Right forelimb (tissue), 1 donor: ENCODE measurements at places on chromosomes 5 and 9.

GRCh38 chr9:107404161-107404560 lies 85.4 kb downstream of the KLF4 start:
- no peak for DNase-seq

DNA sequence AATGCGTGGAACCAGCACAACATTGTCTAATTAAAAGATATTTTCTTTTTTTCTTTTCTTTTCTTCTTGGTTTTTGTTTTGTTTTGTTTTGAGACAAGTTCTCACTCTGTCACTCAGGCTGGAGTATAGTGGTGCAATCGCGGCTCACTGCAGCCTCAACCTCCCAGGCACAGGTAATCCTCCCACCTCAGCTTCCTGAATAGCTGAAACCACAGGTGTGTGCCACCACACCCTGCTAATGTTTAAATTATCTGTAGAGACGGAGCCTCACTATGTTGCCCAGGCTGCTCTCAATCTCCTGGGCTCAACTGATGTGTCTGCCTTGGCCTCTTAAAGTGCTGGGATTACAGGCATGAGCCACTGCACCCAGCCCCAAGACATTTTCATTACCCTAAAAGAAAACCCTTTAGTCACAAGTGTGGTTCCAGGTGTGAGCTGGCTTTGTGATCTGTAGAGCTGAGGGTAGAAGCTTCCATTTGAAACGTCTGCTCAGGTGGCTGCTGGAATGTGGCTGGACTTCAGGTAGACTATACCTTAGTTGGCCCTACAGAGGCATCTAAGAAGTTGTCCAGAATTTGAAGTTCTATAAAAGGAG lies 19.1 kb upstream of the NEK6 start:
- DNase-seq = no peak

- no peak for DNase-seq
Measured at GRCh38 chr5:38554861-38555260, 1.6 kb downstream of the LIFR start.

DNA sequence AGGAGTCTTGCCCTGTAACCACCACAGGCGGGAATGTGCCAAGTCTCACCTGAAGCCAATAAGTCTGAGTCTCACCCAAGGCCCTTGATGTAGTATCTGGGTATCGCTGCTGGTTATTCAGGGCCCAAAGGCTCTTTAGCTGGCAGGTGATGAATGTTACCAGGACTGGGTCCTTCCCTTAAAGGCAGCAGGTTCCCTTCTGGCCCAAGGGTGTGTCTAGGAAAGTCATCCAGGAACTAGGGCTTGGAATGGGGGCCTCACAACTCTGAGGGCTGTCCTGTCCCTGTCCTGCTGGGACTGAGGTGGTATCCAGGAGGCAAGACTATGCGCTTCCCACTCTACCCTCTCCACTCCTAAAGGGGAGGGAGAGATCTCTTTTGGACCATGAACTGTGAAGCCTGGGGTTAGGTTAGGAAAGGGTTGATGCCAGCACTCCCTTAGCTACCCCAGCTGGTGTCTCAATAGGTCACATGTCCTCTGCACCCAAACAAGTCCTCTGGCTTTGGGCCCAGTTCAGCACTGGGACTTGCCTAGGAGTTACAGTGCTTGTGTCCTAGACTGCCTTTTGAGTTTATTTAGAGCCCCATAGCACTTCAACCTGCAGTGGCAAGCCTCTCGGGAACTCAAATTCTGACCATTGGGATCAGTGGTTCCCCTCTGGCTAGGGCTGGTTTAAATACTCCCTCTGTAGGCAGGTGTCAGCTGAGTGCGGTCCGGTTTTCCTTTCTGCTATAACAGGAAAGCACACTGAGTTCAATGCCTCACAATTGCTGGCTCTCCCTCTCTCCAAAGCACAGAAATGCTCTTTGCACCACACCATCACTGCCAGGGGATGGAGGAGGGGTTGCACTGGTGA lies 22.5 kb upstream of the RANBP3L start:
- DNase-seq = no peak

- no peak for DNase-seq
Measured at GRCh38 chr5:170508036-170508435, 4.2 kb downstream of the KCNIP1 start.

- no peak for DNase-seq
Measured at GRCh38 chr5:42361315-42361688, 61.9 kb upstream of the GHR start.

DNA sequence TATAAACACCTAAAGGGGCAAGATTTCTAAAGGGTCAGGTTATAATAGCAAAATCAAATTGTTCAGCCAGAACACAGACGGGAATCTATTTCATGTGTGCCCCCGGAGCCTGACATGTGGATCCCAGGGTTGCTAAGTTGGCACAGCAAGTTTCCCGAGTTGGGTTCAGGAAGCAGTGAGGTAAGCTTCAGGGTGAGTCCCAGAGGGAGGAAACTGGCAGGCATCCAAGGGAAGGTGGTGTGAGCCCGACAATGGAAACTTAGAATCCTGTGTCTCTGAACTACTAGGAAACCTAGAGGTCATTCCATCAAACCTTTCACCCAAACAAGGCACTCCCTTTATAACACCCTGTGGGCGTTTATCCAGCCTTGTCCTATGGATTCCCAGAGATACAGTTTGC lies 98.4 kb downstream of the ADRB2 start:
- no peak for DNase-seq

GRCh38 chr9:21470126-21470525 lies 12.0 kb downstream of the IFNE start:
- DNase-seq = no peak

DNA sequence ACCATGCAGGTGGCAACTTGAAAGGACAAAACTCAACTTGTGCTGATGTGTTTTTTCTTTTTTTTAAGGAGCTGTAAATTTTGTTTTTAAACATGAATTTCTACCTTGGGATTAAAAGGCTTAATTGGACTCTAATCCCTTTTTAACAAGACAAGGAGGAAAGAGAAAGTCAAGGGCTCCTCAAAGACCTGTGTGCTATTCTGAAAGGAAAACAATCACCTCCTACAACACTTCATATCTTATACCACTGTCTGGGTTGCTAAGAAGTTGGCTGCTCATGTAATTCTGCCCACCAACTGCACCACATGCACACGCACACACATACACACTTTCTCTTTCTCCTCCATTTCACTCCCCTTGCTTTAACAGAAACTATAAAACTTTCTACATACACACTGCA lies 78.6 kb downstream of the SH3RF2 start:
- no peak for DNase-seq

DNA sequence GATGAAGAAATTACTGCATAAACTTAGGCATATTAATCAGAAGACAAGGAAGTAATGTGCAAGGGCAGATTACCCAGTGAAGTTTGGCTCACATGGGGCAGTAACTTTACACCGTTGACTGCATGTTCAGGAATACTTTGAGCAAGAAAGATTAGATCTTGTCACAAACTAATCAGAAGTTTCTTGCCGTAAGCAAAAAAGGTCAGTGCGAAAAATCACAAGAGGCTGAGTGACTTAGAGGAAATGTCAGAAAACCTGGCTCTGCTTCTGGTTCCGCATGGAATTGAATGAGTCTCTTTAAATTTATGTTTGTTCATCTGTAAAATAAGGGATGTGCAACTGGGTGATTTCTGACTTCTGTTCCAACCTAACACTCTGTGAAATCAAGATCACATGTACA lies 64.4 kb downstream of the PARP8 start:
- DNase-seq = no peak

- DNase-seq = no peak
Measured at GRCh38 chr5:32443145-32443540, 1.4 kb downstream of the ZFR start.

- DNase-seq = no peak
Measured at GRCh38 chr5:91408710-91409109, 25.6 kb upstream of the ARRDC3 start.

DNA sequence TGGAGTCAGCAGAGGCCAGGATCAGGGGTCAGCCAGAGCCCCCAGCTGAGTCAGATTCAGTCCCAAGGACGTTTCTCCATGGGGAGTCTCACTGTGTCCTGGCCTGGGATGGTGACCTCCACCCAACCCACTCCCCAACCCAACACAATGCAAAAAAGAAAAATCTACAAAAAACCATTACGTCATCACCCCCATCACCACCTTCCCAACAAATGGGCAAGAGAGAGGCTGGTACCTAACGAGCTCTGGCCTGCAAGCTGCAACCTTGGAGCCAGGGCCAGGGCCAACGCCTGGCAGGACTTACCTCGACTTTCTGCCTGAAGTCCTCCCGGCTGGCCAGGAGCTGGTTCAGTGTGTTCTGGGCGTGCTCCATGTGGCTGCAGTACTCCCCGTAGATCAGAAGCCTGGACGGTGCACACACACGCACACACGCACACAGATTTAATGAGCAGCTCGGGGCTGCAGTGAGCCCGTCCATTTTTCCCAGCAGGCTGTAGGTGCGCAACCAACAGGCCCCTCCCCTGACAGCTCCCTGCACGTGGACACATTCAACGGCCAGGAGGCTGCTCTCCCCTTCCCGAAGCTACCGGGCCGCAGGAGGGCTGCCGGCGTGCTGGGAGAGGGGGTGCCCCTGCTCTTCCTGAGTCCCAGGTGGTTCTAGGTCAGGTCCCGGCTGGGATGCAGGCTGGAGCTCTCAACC lies 59.4 kb upstream of the SARDH start:
- no peak for DNase-seq

GRCh38 chr5:10600626-10601245 lies 36.9 kb downstream of the ANKRD33B start:
- DNase-seq = no peak

GRCh38 chr5:116084287-116084691 lies 536 bp upstream of the COMMD10 start:
- no peak for DNase-seq

- DNase-seq = peak; percentile 76
Measured at GRCh38 chr5:126002222-126002897, 420.8 kb upstream of the GRAMD2B start.

DNA sequence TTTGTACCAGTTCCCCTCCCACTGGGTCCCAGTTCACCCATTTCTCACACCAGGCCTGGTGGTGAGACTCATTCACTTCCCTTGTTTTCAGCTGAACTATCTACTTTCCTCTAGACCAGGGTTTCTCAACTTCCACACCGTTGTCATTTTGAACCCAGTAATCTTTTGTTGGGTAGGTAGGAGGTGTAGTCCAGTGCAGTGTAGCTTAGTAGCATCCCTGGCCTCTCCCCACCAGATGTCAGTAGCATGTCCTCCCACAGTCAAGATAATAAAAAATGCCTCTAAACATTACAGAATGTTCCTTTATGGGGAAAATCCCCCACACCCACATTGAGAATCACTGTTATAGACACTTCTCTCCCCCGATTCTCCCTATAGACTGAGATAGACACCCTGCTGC lies 299.1 kb downstream of the EPB41L4A start:
- DNase-seq = no peak

- no peak for DNase-seq
Measured at GRCh38 chr5:106860398-106861044, 810.2 kb downstream of the EFNA5 start.

- no peak for DNase-seq
Measured at GRCh38 chr5:173794901-173795416, 93.2 kb upstream of the CPEB4 start.

GRCh38 chr5:158843305-158843704 lies 256.4 kb downstream of the EBF1 start:
- no peak for DNase-seq

GRCh38 chr5:113606298-113607134 lies 93.0 kb downstream of the YTHDC2 start:
- peak; percentile 54 for DNase-seq

GRCh38 chr5:111792471-111793058 lies 35.6 kb upstream of the NREP start:
- no peak for DNase-seq

GRCh38 chr5:157444224-157444623 lies 15.8 kb upstream of the NIPAL4 start:
- no peak for DNase-seq

DNA sequence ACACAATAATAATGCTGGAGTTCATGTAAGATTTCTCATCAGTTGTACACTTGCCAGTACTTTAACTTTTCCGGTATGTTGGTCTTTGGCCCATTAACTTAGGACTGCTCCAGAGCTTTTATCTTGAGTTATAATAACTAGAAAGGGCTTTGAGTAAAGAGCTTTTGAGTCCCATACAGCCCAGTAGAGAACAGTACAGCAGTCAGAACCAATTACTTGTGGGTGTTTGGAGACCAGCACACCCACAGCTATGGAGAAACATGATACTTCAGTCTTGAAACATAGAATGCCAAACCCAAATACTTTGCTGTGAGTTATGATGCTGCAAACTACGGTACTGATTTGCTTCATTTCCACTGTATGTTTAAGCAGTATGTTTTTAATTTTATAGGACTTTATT lies 374.3 kb downstream of the CCDC171 start:
- DNase-seq = no peak

GRCh38 chr9:74309654-74310053 lies 187.5 kb upstream of the RORB start:
- DNase-seq = no peak

GRCh38 chr5:173743641-173744343 lies 127.3 kb upstream of the BOD1 start:
- DNase-seq = no peak

DNA sequence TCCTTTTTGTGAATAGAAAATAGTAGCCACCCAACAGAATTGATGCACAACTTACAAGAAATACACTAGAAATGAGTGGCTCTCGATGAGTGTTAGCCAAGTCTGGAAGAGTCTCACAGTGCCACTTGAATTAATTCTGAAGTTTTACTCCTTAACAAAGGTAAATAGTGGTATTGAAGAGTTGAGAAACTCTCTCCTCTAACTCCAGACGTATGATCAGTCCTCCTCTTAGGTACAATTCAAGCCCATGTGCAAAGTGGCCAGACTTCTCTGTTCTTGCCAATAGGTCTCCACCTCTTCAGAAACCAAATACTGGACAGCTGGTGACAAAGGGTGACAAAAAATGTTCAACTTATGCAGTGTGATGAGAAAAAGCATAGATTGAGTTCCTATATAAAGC lies 38.5 kb upstream of the ADAMTS16 start:
- no peak for DNase-seq

DNA sequence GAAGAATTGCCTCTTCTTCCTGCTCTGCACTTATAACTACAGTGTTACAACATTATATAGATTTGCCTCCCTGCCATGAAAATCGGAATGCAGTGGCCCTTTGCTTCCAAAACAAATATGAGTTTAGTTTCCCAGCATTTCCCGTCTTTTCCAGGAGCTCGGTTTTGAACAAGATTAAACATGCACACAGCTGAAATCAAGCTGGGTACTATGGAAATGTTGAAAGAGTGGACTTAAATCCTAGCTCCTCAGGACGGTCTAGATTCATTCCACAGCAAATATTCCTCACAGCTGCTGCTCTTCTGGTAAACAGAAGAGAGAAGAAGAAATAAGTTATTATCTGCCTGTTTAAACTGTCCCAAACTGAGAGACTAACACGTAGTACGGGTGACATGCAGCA lies 161.4 kb downstream of the PIK3R1 start:
- no peak for DNase-seq

GRCh38 chr5:124341066-124341858 lies 405.2 kb downstream of the ZNF608 start:
- peak; percentile 50 for DNase-seq

DNA sequence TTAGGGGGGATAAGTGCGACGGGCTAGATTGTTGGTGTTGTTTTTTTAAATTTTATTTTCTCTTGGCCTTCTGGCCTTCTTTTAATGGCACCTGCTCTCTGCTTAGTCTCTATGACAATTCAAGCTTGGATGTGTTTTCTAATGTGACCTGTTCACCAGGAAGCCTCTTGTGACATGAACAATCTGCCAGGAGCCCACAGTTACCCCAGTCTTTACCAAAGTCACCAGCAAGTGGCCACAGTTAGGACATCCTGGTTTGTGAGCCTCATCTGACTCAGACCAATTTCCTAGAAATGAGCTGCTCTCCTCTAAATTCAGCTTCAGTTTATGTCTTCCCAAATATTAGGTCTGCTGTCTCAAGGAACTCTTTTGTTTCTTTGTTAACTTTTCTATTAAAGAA lies 135.8 kb downstream of the TLE4 start:
- DNase-seq = no peak

- DNase-seq = peak; percentile 70
Measured at GRCh38 chr5:123512611-123513461, 859 bp downstream of the CSNK1G3 start.
